Activated naive CD4-positive, alpha-beta T cell treated with anti-CD3 and anti-CD28 coated beads for 36 hours (primary cell): ENCODE measurements at places on chromosomes 5 and 9.

GRCh38 chr9:9352877-9353481, 1259.8 kb downstream of the PTPRD start:
- DNase-seq: peak; percentile 6

DNA sequence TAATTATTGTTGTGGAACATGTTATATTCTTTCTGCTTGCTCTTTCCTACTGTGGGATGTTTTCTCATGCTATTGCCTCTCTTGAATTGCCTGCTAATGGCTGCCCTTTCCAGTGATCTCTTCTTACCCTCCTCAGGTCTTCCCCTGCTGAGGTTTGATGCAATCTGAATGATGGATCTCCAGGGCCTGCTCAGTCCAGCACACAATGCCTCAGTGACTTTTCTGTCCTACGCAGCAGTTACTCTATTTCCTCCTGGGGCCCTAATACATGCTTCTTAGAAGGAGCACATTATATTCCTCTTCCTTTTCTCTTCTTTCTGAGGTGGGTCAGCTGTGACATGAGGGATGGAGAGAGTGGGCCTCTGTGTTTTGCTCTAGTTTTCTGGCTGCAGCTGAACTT, at the start of gene SPINK14:
SPINK14 (plus strand) TSS at position 301 of the 400 bp plus-strand sequence. CDS start 1,187 bp downstream, outside the sequence.
- no peak for DNase-seq

DNA sequence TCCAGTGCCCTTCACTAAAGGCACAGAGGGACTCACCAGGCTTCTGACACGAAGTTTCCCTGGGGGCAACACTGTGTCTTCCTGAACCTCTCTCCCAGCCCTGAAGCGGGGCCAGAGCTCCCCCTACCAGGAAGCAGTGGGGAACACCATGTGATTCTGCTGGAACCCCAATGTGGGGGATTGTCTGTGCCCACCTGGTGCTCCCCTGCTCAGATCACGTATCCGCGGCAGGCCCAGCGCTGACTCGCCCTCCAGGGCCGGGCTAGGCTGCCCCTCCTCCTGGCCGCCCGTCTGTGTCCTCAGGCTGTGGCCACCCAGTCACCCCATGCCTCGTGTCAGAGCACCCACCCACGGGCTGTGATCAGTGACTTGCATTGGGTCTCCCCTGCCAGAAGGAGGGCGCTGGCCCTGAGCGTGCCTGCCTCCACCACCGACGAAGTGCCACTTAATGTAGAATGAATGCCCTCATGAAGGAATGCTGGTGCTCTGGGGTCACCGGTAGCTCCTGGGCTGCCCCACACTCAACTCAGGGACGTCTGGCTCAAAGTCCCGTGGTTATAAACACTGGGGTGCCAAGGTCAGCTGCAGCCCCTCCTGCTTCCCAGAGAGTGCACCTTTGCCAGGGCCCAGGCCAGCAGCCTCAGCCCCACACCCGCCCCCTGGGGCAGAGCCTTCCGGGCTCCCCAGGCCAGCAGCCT, 22.1 kb downstream of the SARDH start:
- DNase-seq: peak; percentile 54

DNA sequence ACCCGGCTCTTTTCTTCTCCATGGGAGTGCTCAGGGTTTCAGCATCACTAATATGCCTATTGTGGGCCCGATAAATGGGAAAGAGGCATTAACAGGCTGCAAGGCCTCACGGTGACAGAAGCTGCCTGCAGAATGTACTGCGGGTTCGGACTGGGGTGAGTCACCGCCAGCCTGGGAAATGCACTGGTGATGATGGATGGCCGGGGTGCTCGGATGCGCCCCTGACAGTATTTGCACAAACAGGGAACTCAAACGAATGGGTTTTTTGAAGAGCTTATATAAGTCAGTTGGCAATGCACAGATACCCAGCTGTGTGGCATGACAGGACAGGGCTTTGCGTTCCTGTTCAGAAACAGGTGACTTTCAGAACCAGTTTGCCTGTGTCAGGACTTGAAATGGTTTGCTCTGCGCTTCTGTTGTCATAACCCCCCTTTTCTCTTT, 42.0 kb upstream of the PITX1 start:
- DNase-seq: peak; percentile 1

DNA sequence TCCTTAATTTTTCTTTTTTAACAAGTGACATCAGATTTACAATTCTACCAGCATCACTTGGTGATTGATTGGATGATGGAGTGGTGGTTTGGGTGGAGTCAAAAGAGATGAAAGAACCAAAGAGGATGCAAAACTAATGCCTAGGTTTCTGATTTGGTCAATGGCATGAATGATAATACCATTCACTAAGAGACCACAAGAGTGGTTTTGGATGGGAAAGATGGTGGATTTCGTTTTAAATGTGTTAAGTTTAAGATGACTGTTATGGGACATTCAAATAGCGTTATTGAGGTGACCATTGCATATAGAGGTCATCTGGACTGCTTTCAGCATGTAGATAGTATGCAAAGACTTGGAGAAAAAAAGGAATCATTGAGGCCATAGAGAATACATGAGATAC, 3.6 kb downstream of the SMC5 start:
- DNase-seq: no peak

GRCh38 chr5:149616727-149617285, 35.5 kb downstream of the ARHGEF37 start:
- peak; percentile 46 for DNase-seq

- peak; percentile 16 for DNase-seq
These were observed 19.6 kb downstream of the PPARGC1B start for GRCh38 chr5:149749481-149750365.

GRCh38 chr5:79837761-79838551, 148.3 kb downstream of the CMYA5 start:
- no peak for DNase-seq

GRCh38 chr5:112935675-112936074, 13.6 kb upstream of the REEP5 start:
- DNase-seq: no peak

DNA sequence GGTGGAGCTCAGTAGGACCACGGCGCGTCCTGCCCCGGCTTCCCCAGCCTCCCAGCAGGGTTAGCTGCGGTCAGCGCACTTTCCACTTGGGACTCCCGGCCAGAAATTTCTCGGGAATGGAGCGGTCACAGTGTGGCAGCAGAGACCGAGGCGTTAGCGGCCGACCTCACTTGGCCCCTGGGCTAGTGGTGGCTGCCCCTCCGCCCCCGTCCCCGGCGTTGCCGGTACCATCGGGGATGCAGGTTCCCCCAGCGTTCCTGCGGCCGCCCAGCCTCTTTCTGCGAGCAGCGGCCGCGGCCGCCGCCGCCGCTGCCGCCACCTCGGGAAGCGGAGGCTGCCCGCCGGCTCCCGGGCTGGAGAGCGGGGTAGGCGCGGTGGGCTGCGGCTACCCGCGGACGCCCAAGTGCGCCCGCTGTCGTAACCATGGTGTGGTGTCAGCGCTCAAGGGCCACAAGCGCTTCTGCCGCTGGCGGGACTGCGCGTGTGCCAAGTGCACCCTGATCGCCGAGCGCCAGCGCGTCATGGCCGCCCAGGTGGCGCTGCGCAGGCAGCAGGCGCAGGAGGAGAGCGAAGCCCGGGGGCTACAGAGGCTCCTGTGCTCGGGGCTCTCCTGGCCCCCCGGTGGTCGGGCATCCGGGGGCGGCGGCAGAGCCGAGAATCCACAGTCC, 460 bp downstream of the DMRTA1 start:
- DNase-seq: peak; percentile 38

- DNase-seq: no peak
These were observed 279.3 kb downstream of the YTHDC2 start for GRCh38 chr5:113792806-113793205.

GRCh38 chr9:124369231-124369797, 45.9 kb downstream of the PSMB7 start:
- no peak for DNase-seq

- DNase-seq: no peak
These were observed 117.2 kb downstream of the ADAMTS16 start for GRCh38 chr5:5257353-5257752.

- peak; percentile 27 for DNase-seq
These were observed 35.0 kb upstream of the PCSK5 start for GRCh38 chr9:75855509-75855908.
